ENCODE measurements at places on chromosomes 2 and 18. TPM values are rescaled to one million over a fixed set of nuclear protein-coding genes. Genes with fewer than 3 reads are reported as not detected.

Gene SERPINB10
- not detected for total RNA-seq

Gene UGT1A9
- not detected for total RNA-seq

Gene TTLL4
- 88.4 TPM for total RNA-seq

Gene ST8SIA5
- total RNA-seq, result 0.73 TPM

Gene NYAP2
- total RNA-seq, result not detected

Gene SRD5A2
- not detected for total RNA-seq

DNA sequence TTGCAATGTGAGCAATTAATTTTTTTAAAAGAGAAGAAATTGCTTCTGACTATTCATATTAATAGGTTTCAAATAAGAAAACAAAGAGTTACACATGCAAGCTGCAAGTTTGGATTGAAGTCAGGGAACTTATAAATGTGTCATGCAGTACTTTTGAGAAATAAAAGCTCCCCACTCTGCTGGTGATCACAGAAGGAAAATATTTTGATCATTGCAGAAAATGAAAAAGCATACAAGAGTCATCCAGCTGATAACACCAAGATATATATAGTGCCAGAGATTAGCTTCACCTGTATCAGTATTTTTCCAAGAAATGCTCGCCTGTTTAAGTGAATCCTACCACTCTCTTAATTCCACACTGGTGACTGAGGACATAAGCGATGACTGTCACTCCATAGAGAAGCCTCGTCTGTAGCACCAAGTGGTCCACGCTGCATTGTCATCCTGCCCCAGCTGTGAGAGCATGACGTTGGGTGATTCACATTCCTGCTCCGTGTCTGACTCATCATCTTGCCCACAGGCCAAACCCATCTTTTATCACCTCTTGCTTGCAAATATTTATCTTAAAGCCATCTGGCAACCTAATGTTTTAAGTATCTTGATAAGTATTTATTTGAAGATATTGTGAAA, 178.0 kb downstream of the ASXL3 start:
- no peak overlapping the region for H3K27ac ChIP-seq
- H3K36me3 ChIP-seq, result no peaks in the 10 kb centered on the region
- no peaks in the 10 kb centered on the region for H3K4me1 ChIP-seq
- peak; percentile 77 for DNase-seq

- no peak overlapping the region for H3K4me3 ChIP-seq
- DNase-seq, result no peak
- H3K4me1 ChIP-seq, result no peaks in the 10 kb centered on the region
- H3K27me3 ChIP-seq, result no peaks in the 10 kb centered on the region
- no peak overlapping the region for H3K27ac ChIP-seq
These were observed 139.4 kb upstream of the ST6GAL2 start for GRCh38 chr2:107025291-107025857.

GRCh38 chr2:75367401-75367800, 168.1 kb upstream of the TACR1 start:
- H3K27me3 ChIP-seq, result no peaks in the 10 kb centered on the region
- no peak overlapping the region for H3K4me3 ChIP-seq
- H3K36me3 ChIP-seq, result no peaks in the 10 kb centered on the region
- no peak for DNase-seq
- H3K27ac ChIP-seq, result no peak overlapping the region

DNA sequence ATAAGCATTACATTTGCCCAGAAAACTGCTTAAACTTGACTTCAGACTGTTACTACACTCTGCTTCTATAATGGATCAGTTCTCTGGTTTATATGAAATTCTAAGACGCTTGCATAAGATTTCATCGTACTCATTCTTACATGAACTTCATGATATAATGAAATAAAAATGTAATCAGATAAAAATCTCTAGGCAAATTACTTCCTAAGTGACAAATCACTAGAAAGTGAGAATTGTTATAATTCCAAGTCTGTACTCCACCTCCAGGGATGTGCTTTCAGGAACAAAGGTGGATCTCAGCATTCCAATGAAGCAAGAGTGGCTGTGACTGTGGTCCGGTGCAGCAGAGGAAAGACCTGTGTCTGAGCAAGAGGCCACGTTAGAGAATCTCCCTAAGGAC, 226.2 kb downstream of the PIEZO2 start:
- DNase-seq, result no peak
- H3K36me3 ChIP-seq, result no peaks in the 10 kb centered on the region
- no peaks in the 10 kb centered on the region for H3K4me1 ChIP-seq
- H3K27ac ChIP-seq, result no peak overlapping the region
- H3K4me3 ChIP-seq, result no peak overlapping the region

DNA sequence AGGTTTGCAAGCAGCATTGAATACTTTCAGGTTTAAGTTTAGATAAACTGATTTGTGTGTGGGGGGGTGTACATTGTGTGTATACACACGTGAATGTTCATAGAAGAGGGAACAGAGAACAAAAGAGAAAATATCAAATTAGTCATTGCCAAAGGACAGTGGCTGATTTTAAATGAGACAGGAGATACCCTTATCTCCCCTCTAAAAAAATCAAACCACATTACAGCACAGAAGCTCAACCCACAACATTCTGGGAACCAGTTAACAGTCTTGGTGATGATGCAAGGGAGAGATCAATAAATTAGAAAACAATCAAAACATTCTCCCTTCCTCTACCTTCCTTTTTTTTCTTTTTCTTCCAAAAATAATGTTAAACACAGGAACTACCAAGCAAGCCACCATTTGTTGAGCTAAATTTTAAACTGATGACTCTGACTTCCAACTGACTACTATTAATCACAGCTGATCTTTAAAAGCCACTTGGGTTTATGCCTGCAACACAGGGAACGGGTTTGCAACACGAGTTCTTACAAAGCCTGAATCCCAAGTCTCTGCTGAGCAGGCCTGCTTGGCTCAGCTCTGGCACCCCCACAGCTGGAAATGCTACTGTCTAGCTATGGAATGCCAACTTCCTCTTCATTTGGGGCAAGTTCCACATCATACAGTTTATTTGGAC, 119.2 kb upstream of the ACVR1C start:
- no peaks in the 10 kb centered on the region for H3K4me1 ChIP-seq
- H3K27me3 ChIP-seq, result no peaks in the 10 kb centered on the region
- no peak overlapping the region for H3K27ac ChIP-seq
- H3K36me3 ChIP-seq, result peaks cover 17% of the 10 kb centered on the region
- no peak overlapping the region for H3K4me3 ChIP-seq

DNA sequence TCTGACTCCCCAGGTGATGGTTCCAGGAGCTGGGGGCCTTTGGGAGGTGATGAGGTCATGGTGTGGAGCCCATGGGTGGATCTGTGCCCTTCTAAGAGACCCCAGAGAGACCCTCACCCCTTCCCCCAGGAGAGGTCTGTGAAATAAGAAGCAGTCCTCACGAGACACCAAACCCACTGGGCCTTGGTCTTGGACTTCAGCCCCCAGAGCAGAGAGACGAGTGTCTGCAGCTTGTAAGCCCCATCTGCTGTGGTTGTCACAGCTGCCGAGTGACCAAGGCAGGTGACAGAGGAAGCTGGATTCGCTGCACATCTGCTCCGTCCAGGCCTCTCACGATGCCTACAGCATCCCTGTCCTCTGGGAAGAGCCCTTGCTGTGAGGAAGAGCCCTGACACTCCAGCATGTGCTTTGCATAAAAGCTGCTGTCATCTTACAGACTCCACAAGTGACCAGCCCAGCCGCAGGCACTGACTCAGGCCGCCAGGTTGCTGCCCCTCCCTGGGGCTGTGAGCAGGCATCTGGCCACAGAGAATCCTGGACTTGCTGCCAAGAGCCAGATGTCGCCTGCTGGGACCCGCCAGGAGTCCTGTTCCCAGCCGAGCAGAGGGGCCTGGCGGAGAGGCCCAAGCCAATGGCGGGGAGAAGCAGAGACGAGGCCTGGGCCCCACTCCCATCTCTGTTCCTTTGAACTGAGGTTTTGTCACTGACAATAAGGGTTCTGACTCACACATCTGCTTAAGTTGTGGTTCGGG, 150.8 kb downstream of the PXDN start:
- H3K27ac ChIP-seq, result peak overlapping the region; percentile 13
- no peaks in the 10 kb centered on the region for H3K27me3 ChIP-seq
- peak; percentile 79 for DNase-seq
- no peak overlapping the region for H3K4me3 ChIP-seq
- no peaks in the 10 kb centered on the region for H3K4me1 ChIP-seq
- H3K36me3 ChIP-seq, result no peaks in the 10 kb centered on the region

- H3K4me3 ChIP-seq, result no peak overlapping the region
- H3K27me3 ChIP-seq, result no peaks in the 10 kb centered on the region
- no peaks in the 10 kb centered on the region for H3K36me3 ChIP-seq
- DNase-seq, result no peak
- H3K27ac ChIP-seq, result no peak overlapping the region
These were observed 88.5 kb upstream of the RBMS1 start for GRCh38 chr2:160582081-160582480.

DNA sequence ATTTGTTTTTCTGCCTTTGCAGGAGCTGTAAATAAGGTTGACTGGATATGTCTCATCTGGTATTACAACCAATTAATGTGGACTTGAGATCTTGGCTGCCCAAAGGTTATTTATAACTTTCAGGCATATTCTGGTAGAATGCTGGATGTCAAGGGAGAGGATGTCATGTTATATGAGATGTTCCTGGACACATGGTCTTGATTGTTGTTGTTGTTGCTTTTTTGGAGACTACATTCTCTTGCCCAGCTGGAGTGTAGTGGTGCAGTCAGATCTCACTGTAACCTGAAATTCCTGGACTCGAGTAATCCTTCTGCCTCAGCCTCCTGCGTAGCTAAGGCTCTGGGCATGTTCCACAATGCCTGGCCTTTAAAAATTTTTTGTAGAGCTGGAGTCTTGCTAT, 83.3 kb downstream of the LCLAT1 start:
- no peaks in the 10 kb centered on the region for H3K4me1 ChIP-seq
- no peaks in the 10 kb centered on the region for H3K27me3 ChIP-seq
- no peak for DNase-seq
- no peak overlapping the region for H3K27ac ChIP-seq

- H3K27ac ChIP-seq, result no peak overlapping the region
- no peaks in the 10 kb centered on the region for H3K4me1 ChIP-seq
- H3K4me3 ChIP-seq, result no peak overlapping the region
- DNase-seq, result no peak
These were observed 99.4 kb upstream of the SCN7A start for GRCh38 chr2:166593403-166593802.

GRCh38 chr2:164593541-164593940, 27.7 kb downstream of the GRB14 start:
- no peaks in the 10 kb centered on the region for H3K27me3 ChIP-seq
- H3K36me3 ChIP-seq, result no peaks in the 10 kb centered on the region
- no peak overlapping the region for H3K4me3 ChIP-seq
- DNase-seq, result no peak
- peaks cover 2% of the 10 kb centered on the region for H3K4me1 ChIP-seq

GRCh38 chr18:31658670-31659575, 25.5 kb downstream of the B4GALT6 start:
- no peaks in the 10 kb centered on the region for H3K36me3 ChIP-seq
- no peaks in the 10 kb centered on the region for H3K4me1 ChIP-seq
- H3K27me3 ChIP-seq, result no peaks in the 10 kb centered on the region
- no peak overlapping the region for H3K27ac ChIP-seq
- H3K4me3 ChIP-seq, result no peak overlapping the region
- DNase-seq, result no peak

DNA sequence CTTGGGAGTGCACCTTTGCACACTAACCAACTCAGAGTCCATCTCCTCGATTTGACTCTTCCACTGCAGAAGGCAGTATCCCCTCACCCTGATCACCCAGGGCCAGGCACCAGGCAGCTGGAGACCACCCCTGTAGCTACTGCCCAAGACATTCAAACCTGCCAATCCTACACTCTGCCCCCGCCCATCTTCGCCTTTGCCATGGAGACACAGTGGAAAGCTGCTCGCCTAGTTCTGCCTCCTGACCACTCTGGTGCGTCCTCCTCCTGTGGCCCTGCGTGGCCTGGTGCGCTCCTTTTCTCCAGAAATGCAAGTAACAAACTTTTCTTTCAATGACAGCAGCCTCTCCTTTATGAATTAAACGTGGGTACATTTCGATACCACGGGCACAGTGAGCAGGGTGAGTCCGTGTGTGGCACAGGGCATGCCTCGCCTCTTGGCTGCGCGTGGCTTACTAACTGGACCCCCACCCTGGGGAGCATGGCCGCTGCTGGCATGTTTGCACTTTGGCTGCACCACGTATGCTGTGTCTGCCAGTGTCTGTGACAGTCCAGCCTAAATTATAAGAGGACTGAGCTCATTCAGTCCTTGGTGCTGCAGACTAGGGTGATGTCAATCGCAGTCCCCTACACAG, 47.6 kb downstream of the LONRF2 start:
- H3K27ac ChIP-seq, result no peak overlapping the region
- no peaks in the 10 kb centered on the region for H3K36me3 ChIP-seq
- no peaks in the 10 kb centered on the region for H3K27me3 ChIP-seq
- no peaks in the 10 kb centered on the region for H3K4me1 ChIP-seq
- no peak overlapping the region for H3K4me3 ChIP-seq
- DNase-seq, result peak; percentile 34

DNA sequence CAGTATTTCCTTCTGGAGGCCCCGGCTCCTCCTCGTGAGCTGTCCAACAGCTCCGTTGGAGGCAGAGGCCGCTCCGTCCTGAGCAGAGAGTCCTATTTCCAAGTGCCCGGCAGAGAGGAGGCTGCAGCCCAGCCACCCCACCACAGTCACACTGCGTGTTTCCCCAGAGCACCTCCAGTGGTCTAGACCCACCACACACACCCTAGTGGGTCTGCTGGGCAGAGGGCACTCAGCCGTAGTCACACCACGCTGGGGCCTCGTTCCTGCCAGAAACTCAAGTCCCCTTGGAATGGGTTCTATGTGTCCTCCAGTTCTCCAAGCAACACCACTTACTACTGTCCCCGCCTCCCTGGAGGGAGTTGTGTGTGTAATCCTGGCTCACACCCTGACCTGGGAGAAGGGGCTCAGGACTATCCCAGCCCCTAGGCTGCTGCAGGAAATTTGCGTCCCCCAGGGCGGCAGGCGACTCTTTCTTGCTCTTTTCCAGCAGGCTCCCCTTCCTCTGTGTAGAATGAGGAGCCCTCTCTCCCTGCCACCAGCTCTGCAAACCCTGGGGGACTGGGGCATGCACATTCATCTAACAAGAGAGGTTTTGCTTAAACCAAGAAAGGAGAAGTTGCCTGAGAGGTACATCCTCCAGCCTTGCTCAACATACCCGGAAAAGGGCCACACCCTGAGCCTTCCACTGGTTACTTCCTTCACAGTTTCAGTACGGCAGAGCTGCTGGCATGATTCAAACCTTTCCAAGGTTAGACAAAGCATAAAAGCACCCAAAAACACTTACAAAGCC, 114.1 kb downstream of the NDUFA10 start:
- H3K4me1 ChIP-seq, result no peaks in the 10 kb centered on the region
- H3K27me3 ChIP-seq, result no peaks in the 10 kb centered on the region
- no peak overlapping the region for H3K4me3 ChIP-seq
- no peak overlapping the region for H3K27ac ChIP-seq
- peak; percentile 33 for DNase-seq

- H3K4me1 ChIP-seq, result peaks cover 1% of the 10 kb centered on the region
- H3K4me3 ChIP-seq, result no peak overlapping the region
- no peaks in the 10 kb centered on the region for H3K36me3 ChIP-seq
- H3K27me3 ChIP-seq, result no peaks in the 10 kb centered on the region
These were observed 308.7 kb downstream of the LRATD1 start for GRCh38 chr2:14941151-14941631.

- H3K4me1 ChIP-seq, result peaks cover 3% of the 10 kb centered on the region
- no peak overlapping the region for H3K27ac ChIP-seq
- no peaks in the 10 kb centered on the region for H3K36me3 ChIP-seq
- DNase-seq, result no peak
These were observed 336.2 kb downstream of the TXNL1 start for GRCh38 chr18:56302156-56302555.

- no peak for DNase-seq
- no peak overlapping the region for H3K27ac ChIP-seq
- no peak overlapping the region for H3K4me3 ChIP-seq
- H3K4me1 ChIP-seq, result no peaks in the 10 kb centered on the region
- H3K27me3 ChIP-seq, result no peaks in the 10 kb centered on the region
These were observed 130.5 kb downstream of the EIPR1 start for GRCh38 chr2:3246928-3247714.

- H3K27ac ChIP-seq, result no peak overlapping the region
- H3K4me3 ChIP-seq, result no peak overlapping the region
- H3K36me3 ChIP-seq, result no peaks in the 10 kb centered on the region
- DNase-seq, result peak; percentile 65
These were observed 69.7 kb upstream of the SULT1C3 start for GRCh38 chr2:108169982-108170625.

Data from endodermal cell (in vitro differentiated cells).